ENCODE measurements at places on chromosomes 2 and 18.

GRCh38 chr2:230694241-230694640 is 18.4 kb upstream of the CAB39 start:
- DNase-seq: no peak

- DNase-seq: no peak
Observed at GRCh38 chr2:105843476-105844374, 99.0 kb downstream of the NCK2 start.

- DNase-seq: no peak
Observed at GRCh38 chr2:238321467-238321866, 1.1 kb downstream of the TRAF3IP1 start.

- DNase-seq: no peak
Observed at GRCh38 chr2:151395509-151396374, 14.0 kb upstream of the RIF1 start.

- DNase-seq: peak; percentile 83
Observed at GRCh38 chr2:85728883-85729824, 24.6 kb upstream of the ATOH8 start.

DNA sequence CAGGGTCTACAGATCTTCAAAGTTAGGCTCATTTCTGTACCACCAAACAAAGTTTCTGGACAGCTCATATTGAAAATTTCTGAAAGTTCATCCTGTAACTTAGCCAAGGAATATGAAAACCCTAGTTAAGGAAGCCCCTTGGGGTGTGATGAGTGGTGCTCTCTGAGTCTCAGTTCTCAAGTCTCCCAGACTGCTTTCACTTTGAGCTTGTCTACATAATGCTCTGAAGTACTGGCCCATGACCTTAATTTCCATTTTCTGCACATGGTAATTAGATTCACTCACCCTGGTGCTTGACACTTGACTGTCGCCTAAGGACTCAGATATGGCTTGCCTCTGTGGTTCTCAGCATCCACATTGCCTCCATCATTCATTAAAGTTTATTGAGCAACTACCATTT is 51.7 kb upstream of the SATB2 start:
- DNase-seq: no peak

GRCh38 chr2:100113990-100114433 is 28.4 kb downstream of the AFF3 start:
- DNase-seq: no peak

DNA sequence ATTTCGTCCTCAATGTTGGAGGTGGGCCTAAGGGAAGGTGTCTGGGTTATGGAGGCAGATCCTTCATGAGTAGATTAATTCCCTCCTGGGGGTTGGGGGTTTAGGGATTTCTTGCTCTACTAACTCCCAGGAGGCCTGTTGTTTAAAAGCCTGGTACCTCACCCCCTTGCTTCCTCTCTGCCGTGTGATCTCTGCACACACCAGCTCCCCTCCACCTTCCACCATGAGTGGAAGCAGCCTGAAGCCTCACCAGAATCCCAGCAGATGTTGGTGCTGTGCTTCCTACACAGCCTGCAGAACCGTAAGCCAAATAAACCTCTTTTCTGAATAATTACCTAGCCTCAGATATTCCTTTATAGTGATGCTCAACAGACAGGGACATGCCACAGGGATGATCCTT is 141.5 kb downstream of the ZNF516 start:
- DNase-seq: no peak

GRCh38 chr18:47748847-47749599 is 181.4 kb downstream of the SMAD2 start:
- DNase-seq: peak; percentile 87

- DNase-seq: no peak
Observed at GRCh38 chr18:4450065-4450658, 4.9 kb downstream of the DLGAP1 start.

- DNase-seq: peak; percentile 5
Observed at GRCh38 chr18:54388203-54389142, 30.8 kb downstream of the C18orf54 start.

DNA sequence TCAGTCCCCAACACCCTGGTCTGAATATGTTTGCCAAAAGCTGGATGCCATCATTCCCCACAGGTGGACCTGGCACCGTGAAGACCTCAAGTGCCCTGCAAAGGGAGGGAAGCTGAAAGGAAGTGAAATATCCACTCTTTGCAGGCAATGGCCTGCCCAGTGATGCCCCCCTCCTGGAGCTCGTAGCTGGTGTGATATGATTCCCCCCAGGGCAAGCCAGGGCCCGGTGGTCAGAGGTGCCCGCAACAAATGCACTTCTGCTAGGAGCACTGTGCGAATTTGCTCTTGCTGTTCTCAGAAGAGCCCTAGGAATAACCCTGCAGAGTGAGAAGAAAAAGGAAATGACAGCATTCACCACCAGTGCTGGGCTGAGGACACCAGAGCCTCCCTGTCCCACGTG is 247.4 kb downstream of the KLHL29 start:
- DNase-seq: no peak

- DNase-seq: no peak
Observed at GRCh38 chr2:163580757-163581156, 155.1 kb downstream of the FIGN start.

DNA sequence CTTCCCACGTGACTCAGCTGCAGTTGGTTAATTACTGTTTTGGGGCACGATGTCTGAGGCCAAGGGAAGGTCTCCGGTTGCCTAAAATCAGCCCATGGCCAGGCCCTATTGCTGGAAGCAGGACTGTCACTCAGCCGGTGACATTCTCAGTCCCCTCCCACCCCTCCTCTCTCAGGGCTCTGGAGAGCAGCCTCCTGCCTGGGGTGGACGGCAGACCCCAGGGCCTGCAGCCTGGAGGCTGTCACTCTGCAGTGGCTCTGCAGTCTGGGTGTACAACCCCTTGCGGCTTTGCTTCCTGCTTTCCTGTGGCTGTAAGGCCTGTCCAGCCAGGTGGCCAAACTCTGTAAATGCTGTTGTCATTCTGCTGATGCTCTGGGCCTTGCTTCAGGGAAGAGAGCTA is 32.8 kb downstream of the ZBTB7C start:
- no peak for DNase-seq

DNA sequence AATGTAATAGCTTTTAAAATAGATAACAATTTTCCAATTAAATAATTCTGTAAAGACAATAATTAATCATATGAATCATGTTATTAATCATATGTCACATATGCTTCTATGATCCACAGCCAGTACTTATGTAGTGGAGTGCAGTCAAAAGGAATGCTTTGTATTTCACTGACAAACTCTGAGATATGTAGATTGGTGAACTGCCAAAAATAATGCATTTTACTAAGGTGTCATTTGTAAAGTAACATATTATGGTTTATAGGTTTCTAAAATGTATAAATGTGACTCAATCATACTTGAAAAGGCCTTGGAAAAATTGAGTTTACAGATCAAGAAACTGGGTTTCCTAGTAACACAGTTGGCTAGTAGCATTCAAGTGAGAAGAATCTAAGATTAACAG is 93.8 kb upstream of the KCNH7 start:
- no peak for DNase-seq

GRCh38 chr2:5537180-5537688 is 154.9 kb upstream of the SOX11 start:
- DNase-seq: no peak

- no peak for DNase-seq
Observed at GRCh38 chr2:25266399-25266798, 75.3 kb downstream of the DNMT3A start.

GRCh38 chr18:37845498-37845897 is 279.9 kb upstream of the CELF4 start:
- no peak for DNase-seq

- no peak for DNase-seq
Observed at GRCh38 chr2:221389904-221390303, 182.2 kb downstream of the EPHA4 start.

DNA sequence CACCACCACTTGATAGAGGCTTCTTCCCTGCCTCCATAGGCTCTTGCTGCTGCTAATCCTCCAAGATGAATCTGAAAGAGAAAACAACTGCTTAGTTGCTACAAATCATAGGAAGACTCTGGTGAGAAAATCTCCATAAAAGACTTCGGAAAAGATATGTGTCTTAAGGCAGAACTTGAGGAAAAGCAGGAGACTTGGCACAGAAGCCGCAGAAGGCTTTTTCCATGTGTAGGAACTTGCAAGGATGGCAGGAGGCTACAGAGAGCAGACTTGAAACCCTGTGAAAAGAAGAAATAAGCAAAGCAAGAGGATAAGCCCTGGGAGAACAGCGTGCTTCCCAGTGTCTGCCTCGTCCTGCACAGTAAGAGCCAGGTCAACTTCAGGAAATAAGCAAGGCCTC is 128.2 kb upstream of the NDUFV2 start:
- no peak for DNase-seq

GRCh38 chr18:41630232-41630886 is 324.7 kb upstream of the PIK3C3 start:
- DNase-seq: no peak

DNA sequence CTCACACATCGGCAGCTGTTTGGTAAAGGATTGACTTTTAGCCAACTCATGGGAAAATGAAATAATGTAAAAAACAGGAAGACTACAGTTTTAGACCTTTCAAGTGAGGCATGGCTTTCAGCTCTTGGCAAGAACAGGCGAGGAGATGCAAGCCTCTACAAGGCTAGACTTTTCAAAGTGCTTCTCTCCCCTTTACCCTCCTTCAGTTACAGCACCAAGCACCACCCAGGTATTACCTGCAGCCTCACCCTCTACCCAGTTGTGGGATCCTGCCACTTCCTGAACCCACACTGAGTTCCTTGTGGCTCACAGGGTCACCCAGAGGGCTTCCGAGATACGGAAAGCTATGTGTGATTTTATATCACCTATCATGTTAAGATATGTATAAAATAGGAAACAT is 14.7 kb downstream of the UGT1A10 start:
- DNase-seq: no peak

DNA sequence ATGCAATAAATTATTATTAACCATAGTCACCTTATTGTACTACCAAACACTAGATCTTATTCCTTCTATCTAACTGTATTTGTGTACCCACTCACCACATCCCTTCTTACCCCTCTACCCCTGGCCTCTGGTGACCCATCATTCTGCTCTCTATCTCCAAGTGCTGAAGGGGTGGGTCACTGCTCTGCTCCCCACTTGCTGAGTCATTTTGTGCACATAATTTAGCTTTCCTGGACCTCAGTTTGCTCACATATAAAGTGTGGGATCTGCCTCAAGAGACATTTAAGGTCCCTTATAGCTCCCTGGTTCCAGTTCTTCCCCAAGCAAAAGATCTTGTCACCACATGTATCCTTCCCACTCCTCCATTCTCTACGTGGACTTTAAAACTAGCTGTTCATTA is 169.4 kb downstream of the ZNF385B start:
- DNase-seq: no peak

DNA sequence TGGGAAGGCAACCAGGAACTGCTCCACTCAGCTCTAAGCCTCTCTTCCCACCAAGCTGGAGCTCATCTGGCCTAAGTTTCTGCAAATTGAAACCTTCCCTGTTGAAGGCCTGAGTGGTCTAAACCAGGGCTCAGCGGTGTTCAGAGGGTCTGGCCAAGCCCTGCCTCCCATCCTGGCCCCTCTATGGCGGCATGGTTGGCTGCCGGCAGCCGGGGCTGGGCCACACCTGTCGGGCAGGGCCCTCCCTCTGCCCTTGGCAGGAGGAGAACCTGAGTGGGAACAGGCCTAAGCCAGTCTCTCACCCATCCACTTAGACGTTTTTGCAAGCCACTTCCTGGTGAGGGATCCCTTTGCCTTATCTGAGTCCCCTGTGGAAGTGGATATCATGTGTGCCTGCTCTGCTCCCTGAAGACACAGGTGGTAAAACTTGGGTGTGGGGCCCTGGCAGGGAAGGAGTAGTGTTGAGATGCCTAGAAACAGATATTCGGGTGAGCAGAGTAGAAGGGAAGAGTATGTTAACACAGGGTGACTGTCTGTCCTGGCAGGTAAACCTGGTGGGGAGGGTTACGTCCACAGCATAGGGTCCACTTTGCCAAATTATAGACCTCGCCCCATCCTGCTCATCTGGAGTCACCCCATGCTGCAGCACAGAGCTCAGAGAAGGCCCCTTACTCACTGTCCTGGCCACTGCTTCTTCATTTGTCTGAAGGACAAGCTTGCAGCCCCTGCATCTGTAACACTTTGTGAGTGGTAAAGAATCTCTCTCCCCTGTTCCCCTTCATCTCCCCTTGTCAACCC is 63.0 kb upstream of the SIX2 start:
- no peak for DNase-seq

- DNase-seq: no peak
Observed at GRCh38 chr2:134457353-134457752, 203.5 kb downstream of the MGAT5 start.

- no peak for DNase-seq
Observed at GRCh38 chr2:120943403-120944034, 207.9 kb downstream of the GLI2 start.

DNA sequence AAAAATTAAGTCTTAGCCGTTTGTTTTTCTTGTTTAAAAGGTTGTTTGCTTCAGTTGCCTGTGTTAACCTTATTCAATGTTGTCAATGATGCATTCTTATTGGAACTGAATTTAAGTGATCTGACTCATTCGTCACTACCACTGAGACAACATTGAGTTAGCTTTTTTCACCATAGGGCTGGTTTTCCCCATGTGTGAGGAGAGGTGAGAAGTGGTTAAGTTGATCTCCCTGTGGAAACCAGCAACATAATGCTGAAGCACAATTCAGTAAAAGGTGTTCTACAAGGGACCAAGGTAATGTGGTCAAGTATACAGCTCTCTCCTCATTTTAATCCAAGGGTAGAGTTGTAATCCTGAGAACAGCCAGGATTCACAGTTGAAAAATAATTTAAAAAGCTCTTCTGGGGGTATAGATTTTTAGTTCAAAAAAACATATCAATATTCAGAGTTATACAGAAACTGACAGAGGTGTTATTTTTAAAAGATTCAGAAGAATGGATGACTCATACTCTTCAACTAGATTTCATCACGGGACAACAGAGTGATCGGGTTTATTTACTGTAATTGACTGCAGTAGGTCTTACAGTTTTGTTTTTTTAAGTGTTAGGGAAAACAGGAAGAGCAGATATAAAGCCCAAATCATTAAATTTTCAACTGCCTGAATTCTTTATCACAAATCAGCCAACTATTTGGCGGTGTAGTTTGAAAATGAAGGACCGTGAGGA is 12.6 kb downstream of the NOP58 start:
- no peak for DNase-seq

- DNase-seq: no peak
Observed at GRCh38 chr2:67892339-67892846, 170.4 kb downstream of the C1D start.

- no peak for DNase-seq
Observed at GRCh38 chr2:164023896-164024295, 288.1 kb upstream of the FIGN start.

DNA sequence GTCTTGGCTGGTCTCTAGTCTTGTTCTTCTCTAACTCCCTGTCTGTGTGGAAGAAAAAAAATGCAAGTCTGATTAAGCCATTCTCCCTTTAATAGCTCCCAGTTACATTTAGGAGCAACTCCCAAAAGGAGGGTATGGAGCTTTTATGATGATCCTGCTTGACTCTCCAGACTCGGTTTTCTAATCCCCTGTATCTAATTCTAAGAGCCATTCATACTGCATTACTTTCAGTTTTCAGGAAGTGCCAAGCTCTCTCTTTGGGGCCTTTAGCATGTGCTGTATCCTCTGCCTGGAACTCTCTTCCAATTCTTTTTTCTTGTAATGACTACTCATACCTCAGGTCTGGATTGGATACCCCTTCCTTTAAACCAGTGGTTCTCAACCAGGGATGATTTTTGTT is 219.7 kb upstream of the SPRED2 start:
- no peak for DNase-seq

- DNase-seq: no peak
Observed at GRCh38 chr2:23347471-23348092, 37.4 kb upstream of the KLHL29 start.

- no peak for DNase-seq
Observed at GRCh38 chr2:123500988-123501387, 524.1 kb upstream of the CNTNAP5 start.
